ENCODE measurements at places on chromosomes 3 and 15.

DNA sequence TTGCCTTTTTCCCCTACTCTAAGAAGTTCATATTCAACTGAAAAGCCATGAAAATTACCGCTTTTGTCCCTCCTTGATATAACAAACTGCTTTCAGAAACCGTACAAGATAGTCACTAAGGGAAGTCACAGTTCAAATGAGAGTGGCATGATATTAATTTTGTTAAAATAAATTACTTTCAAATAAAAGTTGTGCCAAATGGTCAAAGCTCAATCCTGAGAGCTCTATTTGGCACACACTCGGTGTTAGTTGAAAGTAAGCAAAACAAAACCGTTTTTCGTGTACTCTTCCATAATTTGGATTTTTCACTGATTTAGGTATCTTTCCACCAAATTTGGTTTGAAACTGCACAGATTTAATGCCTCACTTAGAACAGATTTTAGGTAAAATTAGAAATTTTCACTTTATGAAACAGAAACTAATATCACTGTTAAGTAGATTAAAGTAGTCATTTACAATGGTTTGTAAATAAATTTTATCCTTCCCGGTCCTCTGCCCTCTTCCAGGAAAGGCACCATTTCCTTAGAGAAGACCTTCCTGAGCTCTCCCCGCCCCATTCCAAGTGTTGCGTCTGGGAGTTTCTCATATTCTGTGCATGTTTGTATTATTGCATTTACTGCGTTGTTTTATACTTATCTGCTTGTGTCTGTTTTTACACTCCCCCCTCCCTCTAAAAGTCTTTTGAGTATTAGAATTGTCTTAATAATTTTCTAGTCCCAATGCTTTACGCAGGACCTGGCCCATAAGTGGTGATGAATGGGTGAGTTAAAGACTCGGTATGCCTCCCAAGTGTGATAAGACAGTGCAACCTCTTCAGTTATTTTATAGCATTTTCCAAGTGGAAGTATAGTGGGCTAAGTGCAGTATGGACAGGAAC is 853 bp downstream of the TCAIM start:
- no peak for DNase-seq

GRCh38 chr3:172877011-172877410 is 126.5 kb downstream of the ECT2 start:
- DNase-seq: no peak

- DNase-seq: no peak
Observed at GRCh38 chr3:38545550-38545949, 49.4 kb downstream of the EXOG start.

- DNase-seq: no peak
Observed at GRCh38 chr3:55911266-55911665, 424.2 kb upstream of the WNT5A start.

- no peak for DNase-seq
Observed at GRCh38 chr15:53837263-53837662, 77.8 kb upstream of the WDR72 start.

- DNase-seq: no peak
Observed at GRCh38 chr3:151297429-151297828, 19.1 kb upstream of the P2RY14 start.

DNA sequence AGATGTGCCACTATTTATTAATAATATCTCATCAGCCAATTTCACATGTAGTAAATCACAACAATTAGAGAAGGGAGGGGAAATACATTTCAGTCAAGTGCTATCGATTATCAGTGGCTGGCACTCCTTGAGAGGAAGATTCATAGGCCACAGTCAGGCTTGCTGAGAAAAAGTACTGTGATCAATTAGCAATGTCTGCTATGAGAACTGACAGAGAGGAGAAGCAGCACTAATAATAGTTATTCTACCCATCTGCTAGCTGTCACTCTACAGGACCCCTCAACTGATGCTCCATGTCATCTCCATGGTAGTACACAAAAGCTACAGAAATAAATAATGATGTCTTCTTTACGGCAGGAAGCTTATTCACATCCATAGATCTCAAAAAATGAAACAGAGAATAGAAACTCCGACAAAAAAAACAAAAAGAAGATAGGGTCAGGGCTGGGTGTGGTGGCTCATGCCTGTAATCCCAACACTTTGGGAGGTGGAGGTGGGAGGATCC is 351.3 kb downstream of the FOXP1 start:
- DNase-seq: no peak

GRCh38 chr15:49148298-49148697 is 7.1 kb downstream of the COPS2 start:
- DNase-seq: no peak

GRCh38 chr3:177827511-177828207 is 630.4 kb upstream of the TBL1XR1 start:
- no peak for DNase-seq

DNA sequence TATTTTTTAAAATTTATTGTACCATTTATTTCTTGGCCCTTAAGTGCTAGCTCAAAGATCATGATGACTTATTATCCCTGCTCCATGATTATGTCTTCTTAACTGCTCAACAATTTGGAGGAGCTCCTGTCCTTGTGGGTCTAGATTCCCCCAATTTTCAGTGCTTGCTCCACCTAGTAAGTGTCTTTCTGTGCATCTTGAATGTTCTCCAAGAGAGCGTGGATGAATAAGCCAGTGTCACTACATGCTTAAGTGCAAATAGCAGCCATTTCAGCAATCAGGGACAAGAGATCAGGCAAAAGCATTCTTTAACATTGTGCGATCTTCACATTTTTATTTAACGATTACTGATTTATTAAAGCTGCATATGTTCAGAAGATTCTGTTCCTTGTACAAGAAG is 99.4 kb downstream of the ALCAM start:
- DNase-seq: no peak

DNA sequence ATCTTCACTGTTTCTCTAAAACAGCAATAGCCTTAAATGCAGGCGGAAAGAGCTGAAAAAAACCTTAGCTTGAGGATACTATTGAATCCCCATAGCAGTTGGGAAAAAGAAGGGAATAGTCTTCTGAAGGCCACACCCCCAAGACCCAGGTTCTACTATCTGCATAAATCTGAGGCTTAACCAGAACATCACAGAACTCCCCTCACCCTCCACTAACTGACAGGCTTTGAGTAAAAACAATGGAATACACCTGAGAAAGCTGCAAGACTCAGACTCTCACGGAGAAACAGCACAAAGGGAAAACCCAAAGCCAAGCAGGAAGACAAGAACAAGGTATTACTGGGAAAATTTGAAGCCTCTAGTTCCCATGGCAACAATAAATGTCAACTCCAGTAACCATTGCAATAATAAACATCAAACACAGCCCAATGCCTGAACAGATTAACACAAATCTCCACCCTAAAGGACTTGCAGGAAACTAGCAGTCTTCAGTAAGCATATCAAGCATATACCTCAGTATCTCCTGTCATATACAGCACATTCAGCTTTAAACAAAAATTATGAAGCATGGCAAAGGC is 56.4 kb downstream of the TMCC1 start:
- DNase-seq: no peak

DNA sequence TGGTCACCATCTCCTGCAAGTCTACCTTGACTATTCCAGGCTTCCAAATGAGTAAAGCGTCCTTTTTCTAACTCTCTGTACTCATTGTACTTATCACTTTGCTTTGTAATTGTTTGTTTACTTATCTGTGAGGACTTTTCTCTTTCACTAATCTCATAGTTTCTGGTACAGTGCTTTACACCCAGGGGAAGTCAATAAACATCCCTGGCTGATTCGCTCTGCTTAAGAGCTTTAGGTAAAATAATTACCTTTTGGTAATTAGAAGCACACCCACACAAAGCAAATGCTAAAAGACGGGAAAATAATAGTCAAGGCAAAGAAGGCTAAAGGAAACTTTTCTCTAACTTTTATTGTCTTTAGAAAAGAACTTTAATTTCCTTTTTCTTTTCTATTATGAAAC is 466.9 kb upstream of the ROBO1 start:
- DNase-seq: no peak

GRCh38 chr3:43477600-43477999 is 144.2 kb downstream of the ANO10 start:
- DNase-seq: no peak

DNA sequence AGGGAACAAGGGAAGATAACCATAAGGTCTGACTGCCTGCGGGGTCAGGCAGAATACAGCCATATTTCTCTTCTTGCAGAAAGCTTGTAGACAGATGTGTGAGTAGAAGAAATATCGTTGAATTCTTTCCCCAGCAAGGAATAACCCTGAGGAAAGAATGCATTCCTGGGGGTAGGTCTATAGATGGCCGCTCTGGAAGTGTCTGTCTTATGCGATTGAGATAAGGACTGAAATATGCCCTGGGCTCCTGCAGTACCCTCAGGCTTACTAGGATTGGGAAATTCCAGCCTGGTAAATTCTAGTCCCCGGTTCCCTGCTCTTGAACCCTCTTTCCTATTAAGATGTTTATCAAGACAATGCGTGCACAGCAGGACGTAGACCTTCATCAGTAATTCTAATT is 15.8 kb upstream of the SST start:
- DNase-seq: no peak

DNA sequence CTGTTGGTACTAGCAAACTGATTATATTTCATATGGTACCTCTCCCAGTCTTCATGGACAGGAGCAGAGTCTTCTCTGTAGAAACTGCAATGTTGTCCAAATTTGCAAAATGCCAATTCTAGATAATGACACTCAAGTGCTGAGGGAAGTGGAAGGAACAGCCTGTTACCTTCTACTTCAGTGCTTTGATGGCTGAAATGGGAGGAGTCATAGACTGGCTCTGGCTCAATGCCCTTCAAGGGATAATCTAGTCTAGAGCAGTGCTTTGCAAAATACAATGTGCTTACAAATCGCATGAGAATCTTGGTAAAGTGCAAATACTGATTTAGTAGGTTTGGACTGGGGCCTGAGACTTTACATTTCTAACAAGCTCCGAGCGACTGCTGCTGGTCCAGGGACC is 51.7 kb upstream of the ACP3 start:
- no peak for DNase-seq

DNA sequence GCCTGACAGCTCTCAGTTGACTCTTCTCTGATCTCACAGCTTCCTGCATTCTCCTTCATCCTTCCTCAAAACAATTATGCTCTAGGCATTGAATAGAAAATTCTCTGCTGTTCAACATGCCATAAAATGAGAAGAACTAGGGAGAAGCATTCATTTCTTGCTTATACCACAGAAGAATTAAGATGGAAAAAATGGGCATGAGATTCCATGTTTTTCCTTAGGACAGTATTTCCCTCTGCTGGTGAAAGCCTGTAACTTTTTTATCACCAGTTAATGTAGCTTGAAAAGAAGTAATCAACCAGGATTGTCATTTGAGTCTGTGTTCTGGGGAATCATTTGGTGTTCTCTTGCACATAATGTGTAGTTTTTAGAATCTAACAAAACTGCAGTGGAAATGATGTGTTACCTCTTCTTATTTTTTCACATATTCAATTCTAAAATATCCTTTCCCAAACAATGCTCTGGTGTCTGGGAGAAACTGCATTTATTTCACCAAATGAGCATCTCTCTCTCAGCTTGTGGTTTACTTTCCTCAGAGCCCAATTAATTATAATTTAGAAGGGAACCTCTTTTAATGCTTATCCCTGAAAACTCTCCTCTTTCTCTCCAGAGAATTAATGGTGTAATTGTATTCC is 92.8 kb upstream of the DCBLD2 start:
- DNase-seq: peak; percentile 43

DNA sequence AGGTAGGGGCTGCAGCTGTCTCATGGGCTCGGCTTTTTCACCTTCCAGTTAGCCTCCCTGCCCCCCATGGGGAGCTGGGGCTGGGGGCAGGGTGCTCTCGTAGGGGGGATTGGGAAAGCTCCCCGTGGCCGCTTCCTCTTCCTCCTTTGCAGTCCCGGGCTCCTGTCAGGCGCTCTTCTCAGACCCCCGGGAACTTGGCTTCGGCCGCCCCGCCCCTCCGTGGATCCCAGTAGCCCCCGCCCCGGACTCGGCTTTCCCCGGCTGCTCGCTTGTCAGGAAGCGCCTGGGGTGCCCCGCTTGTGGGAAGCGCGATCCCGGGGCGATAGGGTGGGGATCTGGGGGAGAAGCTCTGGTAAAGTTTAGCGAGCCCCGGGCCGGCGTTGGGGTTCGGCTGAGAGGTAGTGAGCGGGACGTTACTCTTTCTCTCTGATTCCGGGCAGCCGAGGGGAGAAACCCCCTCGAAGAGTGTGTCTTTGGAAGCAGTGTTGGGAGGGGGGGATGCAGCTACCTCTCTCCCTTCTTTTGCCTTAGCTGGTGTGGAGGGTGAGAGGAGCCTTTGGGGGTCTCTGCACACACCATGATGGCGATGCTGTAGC is 611 bp downstream of the PIAS1 start:
- DNase-seq: no peak

DNA sequence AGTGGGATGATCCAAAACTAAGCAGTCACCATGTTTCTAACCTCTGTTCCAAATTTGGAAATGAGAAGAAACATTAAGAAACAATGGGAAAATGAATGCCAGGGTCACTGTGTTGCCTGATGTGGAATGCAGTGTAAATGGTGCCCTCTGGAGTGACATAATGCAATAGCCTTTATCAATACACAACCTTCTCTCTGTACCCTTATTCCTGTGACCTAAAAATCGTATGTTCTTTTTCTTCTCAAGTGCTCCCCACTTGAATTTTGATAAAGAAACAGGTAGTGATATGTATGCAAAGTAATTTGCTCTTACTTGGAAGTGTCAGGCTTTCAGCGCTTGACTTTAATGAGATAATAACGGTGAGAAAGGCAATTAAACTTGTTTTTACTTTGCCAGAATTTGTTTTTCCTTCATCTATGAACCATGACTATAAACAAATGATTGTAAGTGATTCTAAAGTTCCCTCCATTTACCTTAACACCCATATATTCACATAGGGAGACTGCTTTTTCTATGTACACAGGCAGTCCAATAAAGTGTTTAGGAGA is 145.8 kb upstream of the THRB start:
- DNase-seq: peak; percentile 20

GRCh38 chr15:71508081-71508682 is 302.2 kb upstream of the NR2E3 start:
- DNase-seq: no peak

GRCh38 chr15:46996359-46996758 is 720.9 kb upstream of the SEMA6D start:
- DNase-seq: no peak

DNA sequence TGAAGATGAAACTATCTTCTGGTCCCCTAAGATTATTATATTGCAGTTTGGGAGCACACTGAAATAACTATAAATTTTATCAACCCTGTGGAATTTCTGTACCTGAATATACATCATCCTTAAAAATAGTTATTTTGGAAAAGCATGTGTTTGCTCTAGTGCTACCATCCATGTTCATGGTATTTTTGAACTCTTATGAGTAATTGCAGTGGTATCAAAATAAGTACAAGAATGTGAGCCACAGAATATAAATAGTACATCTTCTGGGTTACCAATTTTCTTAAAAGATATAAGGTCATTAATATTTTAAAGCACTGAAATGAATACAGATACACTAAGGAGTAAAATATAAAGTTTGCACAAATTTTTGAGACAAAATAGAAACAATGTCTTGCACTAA is 206.5 kb downstream of the CBLB start:
- no peak for DNase-seq

DNA sequence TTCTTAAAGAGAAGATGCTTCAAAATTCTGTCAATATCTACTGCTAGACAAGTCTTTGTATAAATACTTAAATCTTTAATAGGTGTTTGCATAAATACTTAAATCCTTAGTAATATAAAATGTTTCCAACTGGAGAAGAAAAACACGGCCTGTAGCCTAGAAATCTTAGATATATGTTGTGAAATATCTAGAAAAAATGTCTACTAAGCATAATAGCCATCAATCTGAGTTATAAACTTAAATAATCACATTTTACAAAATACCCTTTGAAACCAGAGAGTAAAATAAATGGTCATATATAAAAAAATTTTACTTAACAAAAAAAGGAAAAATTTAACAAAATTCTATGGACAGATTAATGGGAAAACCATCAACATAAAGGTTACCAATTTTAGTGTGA is 73.9 kb downstream of the PLOD2 start:
- DNase-seq: no peak

Data from KBM-7 (cell line).